ENCODE measurements at places on chromosomes 11 and 22.

DNA sequence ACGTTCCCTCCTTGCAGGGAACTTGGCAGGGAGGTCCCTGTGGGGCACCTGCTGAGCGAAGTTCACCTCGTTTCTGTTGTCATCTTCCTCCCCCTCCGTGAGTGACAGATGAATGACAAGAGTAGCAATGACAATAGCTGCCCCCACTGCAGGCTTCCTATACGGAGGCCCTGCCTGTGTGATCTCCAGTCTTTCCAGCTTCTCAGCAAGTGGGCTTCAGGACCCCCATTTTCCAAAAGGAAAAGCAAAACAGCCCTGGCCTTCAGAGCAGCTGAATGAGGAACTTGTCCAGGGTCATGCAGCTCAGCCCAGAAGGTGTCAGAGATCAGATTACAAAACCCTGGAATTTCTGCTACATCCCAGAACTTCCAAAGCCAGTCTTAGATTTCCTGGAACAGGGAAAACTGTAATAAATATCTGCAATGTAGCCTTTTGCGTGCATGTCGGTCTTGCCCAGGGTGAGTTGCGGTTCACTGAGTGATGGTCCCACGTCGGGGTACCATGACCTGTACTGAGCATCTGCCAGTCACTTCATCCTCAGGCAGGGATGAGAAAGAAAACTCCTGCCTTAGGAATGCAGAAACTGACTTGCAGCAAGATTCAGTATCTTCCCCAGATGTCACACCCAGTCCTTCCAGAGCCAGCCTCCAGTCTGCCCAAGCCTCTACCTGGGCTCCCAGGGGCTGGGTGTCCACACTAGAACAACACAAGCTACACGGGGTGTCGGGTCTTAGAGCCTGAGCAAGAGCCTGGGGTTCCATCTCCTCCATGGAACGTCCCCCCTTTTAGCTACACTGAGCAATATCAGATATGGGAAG, 1457.0 kb downstream of the BRD1 start:
- no peak for DNase-seq

GRCh38 chr11:120181376-120181975, 29.4 kb upstream of the OAF start:
- no peak for DNase-seq

GRCh38 chr22:31969789-31970489, 25.6 kb downstream of the YWHAH start:
- DNase-seq: peak; percentile 63

- DNase-seq: no peak
Observed at GRCh38 chr11:20303391-20303965, 60.0 kb upstream of the HTATIP2 start.

DNA sequence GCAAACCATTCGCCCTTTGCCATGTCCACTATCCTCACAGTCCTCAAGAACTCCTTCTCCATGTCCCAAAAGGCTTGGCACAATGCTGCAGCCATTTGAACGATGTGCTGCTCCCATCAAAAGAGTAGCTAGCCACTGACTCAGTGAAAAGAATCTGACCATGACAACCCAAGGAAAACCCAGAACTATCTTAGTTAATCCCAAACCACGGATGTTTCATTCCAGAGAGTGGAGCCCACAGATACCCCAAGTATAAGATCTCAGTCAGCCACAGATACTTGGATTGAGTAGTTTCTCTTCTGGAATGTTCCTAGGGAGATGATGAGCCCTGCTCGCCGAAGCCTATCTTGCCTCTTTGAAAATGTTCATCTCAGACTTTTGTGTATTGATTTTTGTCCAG, 176.9 kb downstream of the NAV2 start:
- no peak for DNase-seq

DNA sequence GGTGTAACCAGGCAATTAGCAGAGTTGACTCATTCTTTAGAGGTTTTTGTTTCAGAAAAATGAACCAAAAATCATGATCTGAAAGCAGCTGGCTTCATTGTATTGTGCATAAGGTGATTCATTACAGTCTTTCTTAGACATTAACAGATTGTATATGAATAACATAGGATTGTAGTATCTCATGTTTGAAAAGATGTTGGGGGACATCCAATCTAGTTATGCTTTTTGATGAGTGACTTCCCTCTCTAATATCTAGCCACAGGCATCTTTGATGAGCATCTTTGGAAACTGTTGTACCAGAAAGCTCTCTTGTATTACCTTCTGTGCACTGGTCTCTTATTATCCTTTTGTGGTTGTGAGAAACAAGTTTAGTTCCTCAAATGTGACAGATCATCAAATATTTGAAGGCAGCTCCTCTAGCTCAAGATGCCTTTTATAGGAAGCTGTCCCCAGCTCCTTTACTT, 8.3 kb downstream of the GRK3 start:
- no peak for DNase-seq

DNA sequence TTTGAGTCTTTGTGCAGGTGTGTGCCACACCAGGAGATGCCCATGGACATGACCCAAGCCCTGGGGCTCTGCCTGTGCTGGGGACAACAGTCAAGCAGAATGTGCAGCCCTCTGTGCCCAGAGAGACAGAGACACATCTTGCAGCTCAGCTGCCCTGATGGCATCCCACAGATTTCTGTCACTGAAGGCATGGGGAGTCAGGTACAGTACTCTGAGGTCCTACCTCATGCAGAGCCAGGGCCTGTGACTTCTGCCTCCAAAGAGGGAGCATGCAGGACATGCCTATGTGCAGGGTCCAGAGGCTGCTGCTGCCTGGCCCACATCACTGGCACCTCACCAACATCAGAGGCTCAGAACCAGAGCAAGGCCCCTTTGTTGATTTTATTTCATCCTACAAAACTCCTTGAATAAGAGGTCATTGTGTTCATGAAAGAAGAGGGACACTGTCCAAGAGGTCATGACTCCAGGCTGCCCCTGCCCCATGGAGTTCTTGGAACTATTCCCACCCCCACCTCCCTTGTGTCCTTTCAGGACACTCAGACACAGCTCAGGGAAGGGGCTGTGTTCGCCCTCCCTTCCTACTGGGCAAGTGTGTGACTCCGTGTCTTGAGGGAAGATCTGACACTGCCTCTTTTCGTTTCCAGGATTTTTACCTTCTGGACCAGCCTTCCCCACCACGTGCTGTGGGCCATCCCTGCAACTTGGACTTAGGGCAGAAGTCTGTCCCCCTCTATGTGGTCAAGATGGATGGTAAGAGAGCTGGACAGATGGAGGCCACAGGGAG, 62.3 kb downstream of the BTG4 start:
- DNase-seq: no peak

DNA sequence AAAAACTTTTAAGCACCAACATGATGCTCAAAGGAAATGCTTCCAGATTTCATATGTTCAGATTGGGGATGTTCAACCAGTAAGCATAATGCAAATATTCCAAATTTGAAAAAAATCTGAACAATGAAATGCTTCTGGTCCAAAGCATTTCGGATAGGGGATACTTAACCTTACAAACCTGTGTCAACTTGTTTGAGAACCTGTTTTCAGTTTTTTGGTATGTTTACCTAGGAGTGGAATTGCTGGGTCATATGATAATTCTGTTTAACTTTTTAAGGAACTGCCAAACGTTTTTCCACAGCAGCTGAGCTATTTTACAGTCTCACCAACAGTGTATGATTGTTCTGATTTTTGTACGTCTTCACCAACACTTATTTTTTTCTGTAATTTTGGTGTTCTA, 23.7 kb downstream of the FAR1 start:
- DNase-seq: no peak

- no peak for DNase-seq
Observed at GRCh38 chr22:29030016-29030617, 31.5 kb downstream of the C22orf31 start.

GRCh38 chr22:26800858-26801257, 143.5 kb downstream of the MIAT start:
- no peak for DNase-seq

- no peak for DNase-seq
Observed at GRCh38 chr11:121839781-121840180, 276.2 kb downstream of the BLID start.

DNA sequence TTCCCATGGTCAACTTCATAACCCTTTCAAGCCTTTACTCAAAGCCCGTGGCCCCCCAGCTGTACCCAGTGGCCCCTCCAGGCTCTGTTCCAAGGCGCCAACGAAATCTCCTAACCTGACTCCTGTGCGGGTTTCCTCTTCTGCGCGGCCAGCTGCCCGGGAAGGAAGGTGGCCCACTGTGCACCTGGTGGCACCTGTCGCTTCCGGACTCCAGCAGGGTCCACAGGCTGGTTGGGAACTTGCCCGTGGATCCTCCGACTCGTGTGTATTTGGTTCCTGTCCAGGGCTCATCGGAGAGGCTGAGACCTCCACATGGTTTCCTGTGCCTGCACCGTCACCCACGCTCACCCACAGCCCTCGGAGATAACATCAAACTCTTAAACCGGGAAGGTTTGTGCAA, 335.4 kb downstream of the BRD1 start:
- no peak for DNase-seq

DNA sequence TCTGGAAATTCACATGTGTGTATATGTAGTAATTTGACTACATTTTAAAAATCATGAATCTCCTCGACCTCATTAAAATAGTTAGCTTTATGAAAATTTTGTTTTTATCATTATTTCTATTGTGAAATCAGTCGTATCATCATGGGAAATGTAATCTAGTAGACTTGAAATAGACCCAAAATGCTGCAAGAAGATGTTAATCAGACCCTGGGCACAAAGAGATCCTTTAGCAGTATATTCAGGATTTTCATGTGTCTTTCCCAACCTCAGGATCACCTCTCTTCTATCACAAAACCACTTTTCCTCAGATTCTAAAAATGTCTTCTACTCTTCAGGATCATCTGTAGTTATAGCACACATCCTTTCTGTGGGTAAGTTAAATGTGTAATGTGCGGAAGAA, 74.9 kb upstream of the ADSL start:
- no peak for DNase-seq

DNA sequence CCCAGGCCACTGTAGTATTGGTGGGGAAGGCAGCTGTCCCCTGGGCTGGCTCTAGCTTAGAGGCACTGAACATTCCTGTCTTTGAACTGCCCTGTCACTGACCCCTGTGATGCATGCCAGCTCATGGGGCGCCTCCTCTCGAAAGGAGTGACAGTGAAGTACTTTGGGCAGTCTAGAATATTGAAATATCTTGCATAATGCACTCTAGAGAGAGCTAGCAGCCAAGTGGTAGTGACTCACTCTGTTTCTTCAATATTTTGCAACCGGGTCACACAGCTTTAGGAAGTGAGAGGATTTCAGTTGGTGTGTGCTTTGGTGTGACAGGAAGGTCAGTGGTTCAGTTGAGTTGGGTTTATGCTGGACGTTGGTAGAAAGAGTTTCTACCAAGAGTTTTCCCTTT, 35.5 kb upstream of the ST14 start:
- no peak for DNase-seq

DNA sequence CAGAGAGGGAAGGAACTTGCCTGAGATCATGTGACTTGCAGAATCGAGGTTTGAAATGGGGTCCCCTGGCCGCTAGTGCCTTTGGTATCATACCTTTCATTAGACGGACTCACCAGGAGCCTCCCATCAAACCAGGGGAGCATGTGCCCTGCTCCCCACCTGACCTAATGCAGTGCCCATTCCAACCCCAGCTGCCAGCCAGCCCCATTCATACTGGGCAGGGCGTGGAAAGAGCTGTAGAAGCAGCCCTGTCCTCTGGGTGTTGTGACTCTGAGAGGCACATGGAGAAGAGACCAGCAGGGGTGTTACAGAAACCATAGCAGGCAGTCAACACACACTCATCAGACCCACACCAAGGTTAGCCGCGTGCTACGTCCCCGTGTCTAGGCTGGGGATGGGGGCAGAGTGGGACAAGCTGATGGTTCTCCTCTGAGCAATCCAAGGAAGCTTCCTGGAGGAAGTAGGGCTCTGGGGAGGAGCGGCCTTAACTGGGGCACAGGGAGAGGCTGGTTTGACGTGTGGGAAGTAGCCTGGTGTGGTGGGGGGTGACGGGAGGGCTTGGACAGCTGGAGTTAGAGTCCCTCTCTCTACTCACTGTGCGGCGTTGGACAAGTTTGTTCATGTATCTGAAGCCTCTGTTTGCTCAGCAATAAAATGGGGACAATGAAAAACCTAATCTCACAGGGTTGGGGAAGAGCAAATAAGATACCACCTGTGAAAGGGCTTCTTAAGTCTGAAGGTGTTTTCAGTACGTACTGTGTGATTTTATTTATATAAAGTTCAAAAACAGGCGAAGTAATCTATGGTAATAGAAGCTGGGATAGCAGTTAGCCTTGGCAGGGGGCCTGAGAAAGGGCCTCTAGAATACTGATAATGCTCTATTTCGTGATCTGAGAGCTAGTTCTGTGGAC, 14.0 kb downstream of the GRIK4 start:
- DNase-seq: no peak

DNA sequence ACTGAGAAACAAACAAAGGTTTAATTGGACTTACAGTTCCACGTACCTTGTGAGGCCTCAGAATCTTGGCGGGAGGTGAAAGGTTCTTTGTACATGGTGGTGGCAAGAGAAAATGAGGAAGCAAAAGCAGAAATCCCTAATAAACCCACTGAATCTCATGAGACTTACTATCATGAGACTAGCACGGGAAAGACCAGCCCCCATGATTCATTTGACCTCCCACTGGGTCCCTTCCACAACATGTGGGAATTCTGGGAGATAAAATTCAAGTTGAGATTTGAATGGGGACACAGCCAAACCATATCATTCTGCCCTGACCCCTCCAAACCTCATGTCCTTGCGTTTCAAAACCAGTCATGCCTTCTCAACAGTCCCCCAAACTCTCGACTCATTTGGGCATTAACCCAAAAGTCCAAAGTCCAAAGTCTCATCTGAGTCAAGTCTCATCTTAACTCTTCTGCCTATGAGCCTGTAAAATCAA, 617.4 kb downstream of the CNTN5 start:
- no peak for DNase-seq

DNA sequence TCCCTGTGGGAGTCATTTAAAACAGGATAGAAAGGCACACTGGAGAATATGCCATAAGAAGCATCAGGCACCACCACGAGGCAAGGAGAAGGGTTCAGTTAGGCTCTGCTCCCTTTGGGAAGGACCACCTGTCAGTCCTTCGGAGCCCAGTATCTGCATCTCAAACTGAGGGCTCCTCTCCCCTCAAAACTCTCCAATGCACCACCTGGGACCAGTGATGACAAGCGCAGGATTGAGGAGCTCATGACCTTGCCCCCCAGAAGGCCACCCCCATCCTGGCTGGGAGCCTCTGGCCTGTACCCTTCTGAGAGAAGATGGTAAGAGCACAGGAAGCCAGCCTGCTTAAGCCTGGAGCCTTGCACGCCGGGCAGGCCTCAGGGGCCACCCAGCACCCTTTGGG, 39.4 kb downstream of the OPCML start:
- no peak for DNase-seq

DNA sequence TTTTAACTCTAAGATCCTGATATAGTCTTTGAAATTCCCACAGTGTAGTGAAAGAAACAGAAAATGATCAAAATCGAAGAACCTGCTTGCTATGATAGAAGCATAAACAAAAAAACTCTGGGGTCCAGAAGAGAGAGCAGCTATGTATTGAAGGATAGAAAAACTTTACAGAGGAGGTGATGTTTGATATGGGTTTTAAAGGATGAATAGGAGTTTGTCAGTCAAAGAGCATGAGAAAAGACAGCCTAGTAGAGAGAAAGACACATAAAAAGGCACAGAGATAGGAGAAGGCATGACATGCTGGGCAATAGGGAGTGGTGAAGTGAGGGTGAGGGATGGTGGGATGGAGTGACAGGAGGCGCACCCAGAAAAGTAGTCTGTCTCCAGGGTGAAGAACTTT, 168.0 kb downstream of the INSC start:
- DNase-seq: no peak
